RCC 7860 (cell line): ENCODE measurements at places on chromosomes 6 and 20.
A peak's percentile ranks its signal among the peaks of the same experiment; 100 is the strongest.

- DNase-seq = no peak
Measured at GRCh38 chr6:34115915-34116314, 30.0 kb downstream of the GRM4 start.

DNA sequence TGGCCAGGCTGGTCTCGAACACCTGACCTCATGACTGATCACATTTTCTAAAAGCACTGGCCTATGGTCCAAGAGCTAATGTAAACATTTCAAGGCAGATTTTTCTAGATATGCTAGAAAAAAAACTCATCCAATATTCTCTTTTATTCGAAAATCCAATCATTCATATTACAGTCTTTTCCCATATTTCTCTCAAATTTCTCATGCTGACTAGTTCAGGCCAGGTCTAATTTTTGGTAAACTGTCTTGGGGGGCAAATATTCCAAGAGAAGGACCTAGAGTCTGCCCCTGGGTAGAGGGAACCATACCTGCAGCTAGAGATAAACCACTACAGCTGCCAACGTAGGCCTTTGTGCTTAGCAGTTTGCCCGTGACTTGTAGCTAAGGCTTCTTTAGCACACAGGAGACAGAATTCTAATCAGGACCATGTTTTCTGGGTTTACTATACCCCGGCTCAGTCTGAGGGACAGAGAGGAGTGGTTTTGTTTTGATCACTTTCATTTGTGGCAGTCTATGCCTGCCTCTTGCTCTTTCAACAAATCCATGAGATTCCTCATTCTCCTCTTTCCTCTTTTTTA, 71.8 kb upstream of the CITED2 start:
- DNase-seq = no peak

GRCh38 chr6:132054525-132054924, 103.4 kb upstream of the CCN2 start:
- DNase-seq = peak; percentile 14

- DNase-seq = no peak
Measured at GRCh38 chr6:21665110-21665391, 71.5 kb downstream of the SOX4 start.

DNA sequence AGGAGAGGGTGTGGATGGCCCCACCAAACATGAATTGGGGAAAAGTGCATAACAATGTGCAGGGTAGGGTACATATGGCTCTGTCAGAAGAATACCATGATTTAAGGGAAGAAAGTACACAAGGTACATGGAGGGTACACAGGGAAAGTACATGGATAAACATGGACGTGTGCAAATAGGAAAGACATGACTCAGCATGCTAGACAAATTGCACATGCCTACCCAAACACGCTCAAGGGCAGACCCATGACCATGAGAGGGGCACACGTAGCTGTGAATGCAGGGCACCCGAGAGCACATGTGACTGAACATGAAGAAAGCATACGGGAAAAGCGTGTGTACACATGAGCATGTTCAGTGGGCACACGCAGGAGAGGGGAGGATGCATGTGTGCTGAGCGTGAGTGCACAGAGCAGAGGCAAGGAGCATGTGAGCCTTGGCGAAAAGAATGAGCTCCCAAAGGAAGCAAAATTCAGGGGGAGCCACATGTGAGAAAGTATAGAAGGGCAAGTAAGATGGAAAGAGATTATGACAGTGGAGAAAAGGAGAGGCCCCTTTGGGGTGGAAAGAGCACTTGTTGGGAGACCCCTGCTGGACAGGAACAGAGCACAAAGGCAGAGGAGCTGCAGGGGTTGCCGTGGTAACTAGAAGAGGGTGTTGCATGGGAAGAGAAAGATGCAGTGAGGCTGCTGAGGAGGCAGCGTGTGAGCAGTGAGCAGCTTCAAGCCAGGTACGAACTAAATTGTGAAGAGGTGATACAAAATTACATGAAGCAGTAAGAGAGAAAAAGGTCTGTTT, 17.8 kb downstream of the OR2H2 start:
- peak; percentile 6 for DNase-seq

GRCh38 chr6:106141441-106142237, 55.5 kb downstream of the PRDM1 start:
- peak; percentile 8 for DNase-seq

GRCh38 chr6:85747093-85747492, 104.4 kb upstream of the SYNCRIP start:
- no peak for DNase-seq

DNA sequence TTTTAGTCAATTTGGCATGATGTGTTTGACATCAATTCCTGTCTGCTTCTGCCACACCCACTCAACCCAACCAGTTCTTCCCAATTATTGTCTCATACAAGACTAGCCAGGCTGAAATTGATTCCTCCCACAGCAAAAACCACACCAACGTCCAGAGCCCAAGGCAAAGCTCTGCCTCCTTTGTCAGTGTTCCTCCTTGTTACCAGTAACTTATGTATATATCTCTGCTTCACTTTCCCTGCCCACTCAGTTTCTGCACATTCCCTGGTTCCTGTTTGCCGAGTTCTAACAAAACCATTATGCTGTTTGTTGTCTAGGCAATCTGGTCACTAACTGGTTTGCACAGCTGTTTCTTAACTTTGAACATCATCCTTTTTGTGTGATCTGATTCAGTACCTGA, 547.9 kb upstream of the PTCHD4 start:
- no peak for DNase-seq

DNA sequence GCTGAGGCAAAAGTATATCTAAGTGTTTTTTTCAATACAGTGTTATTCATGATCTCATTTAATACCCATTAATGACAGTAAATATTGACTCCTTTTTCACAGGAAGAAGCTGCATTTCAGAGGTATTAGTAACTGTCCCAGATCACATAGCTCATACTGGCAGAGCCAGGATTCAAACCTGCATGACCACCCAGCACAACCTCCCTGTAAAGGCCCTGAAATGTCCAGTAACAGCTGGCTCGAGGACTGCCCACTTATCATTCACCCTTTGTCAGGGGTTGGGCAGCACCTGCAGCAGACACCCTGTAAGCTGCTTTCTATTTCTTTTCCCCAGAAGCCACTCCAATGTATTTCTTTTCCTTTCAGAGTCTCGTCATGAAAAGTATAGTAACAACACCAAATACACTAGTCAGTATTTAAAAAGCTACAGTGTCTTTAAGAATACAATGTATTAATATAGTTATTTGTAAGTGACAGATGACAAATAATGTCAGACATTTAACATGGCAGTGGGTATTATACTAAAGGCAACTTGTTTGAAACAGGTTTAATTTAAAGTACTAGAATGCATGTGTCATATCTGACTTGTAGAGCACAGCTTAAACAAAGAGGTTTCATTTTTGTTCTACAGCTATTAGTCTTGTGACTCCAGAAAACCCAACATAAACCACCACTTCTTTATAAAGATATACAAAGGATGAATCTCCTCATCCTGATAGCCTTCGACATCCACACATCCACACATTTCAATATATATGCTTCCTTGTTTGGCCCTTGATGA, 841.6 kb upstream of the GJE1 start:
- DNase-seq = no peak

- no peak for DNase-seq
Measured at GRCh38 chr6:139175389-139175948, 40.6 kb downstream of the HECA start.

- peak; percentile 97 for DNase-seq
Measured at GRCh38 chr6:19472153-19472552, 365.0 kb upstream of the ID4 start.

DNA sequence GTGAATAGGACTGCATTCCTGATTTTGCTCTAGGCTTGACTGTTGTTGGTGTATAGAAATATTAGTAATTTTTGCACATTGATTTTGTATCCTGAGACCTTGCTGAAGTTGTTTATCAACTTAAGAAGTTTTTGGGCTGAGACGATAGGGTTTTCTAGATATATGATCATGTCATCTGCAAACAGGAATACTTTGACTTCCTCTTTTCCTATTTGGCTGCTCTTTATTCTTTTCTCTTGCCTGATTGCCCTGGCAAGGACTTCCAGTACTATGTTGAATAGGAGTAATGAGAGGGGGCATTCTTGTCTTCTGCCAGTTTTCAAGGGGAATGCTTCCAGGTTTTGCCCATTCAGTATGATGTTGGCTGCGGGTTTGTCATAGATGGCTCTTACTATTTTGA, 13.4 kb downstream of the HLA-DOB start:
- DNase-seq = no peak

- DNase-seq = no peak
Measured at GRCh38 chr6:119834418-119834817, 484.9 kb upstream of the MAN1A1 start.

GRCh38 chr6:117495869-117496268, 13.4 kb downstream of the DCBLD1 start:
- DNase-seq = no peak

DNA sequence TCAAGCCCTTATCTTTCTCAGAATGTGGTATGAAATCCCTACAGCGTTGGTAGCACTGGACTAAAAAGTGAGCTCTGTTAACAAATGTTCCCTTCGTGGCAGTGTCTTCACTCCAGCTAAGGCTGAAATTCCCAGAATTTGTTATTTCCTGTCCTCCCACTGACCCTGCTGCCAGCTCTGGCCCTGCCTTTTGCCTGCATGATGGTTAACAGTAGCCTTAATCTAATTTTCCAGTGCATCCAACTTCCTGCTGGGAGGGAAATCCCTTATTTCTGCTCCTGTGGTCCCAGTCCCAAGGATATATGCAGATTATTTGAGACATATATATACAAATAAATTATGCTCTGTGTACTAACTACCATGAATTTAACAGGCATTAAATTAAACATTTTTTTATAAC, 157.2 kb upstream of the CARMIL1 start:
- no peak for DNase-seq

DNA sequence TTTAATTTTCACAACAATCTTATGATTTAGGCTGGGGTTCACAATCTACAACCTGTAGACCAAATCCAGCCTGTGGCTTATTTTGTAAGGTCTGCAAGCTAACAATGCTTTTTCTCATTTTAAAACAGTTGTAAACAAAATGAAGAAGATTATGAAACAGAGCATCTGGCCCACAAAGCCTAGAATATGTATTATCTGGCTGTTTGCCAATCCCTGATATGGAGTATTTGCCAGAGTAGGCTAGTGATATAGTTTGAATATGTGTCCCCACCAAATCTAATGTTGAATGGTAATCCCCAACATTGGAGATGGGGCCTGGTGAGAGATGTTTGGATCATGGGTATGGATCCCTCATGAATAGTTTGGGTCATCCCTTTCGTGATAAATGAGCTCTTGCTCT, 201.8 kb downstream of the DHX35 start:
- no peak for DNase-seq

GRCh38 chr20:61126369-61127195, 125.5 kb upstream of the CDH4 start:
- DNase-seq = no peak

GRCh38 chr20:33556246-33556645, 66.3 kb downstream of the CBFA2T2 start:
- no peak for DNase-seq

GRCh38 chr6:27260836-27261375, 13.4 kb downstream of the PRSS16 start:
- no peak for DNase-seq

DNA sequence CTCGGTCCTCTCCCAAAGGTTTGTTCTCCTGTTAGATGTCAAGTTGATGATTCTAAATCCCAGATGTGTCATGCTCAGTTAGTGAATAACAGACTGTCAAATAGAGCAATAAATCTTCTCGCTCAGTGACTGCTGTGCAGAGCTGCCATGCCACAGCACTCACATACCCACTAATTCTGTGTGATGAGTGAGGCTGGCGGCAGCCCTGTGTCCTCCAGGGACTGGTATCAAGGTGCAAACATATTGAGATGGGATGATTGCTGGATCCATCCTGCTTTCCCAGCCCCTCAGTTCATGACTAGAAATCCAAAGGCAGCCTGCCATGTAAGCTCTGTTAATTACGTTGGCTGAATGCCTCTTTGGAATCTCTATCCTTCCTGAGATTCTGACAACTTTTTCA, 103.9 kb downstream of the OLIG3 start:
- DNase-seq = peak; percentile 64

GRCh38 chr20:44495257-44495656, 19.6 kb downstream of the TTPAL start:
- DNase-seq = peak; percentile 82

DNA sequence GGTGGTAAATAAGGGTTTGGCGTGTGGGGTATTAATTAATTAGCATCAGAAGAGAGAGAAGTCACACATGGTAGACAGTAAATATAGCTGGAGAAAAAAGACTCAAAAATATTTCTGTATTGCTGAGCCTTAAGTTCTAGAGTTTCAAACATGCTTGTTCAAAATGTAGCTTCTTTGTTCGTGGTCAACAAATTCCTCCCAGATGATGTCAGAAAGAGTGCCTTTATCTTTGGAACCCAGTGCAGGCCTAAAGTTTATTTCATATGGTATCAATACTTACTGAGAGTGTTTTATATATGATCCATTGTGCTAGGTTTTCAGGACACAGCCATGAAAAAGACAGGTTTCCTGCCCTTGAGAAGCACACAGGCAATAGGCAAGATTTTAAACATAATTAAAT, 18.3 kb downstream of the MARCKS start:
- DNase-seq = peak; percentile 22

GRCh38 chr6:98941319-98941718, 6.4 kb downstream of the FBXL4 start:
- no peak for DNase-seq

- DNase-seq = no peak
Measured at GRCh38 chr6:159633196-159633595, 59.8 kb downstream of the SOD2 start.
